ENCODE measurements at places on chromosomes 11 and 22.

DNA sequence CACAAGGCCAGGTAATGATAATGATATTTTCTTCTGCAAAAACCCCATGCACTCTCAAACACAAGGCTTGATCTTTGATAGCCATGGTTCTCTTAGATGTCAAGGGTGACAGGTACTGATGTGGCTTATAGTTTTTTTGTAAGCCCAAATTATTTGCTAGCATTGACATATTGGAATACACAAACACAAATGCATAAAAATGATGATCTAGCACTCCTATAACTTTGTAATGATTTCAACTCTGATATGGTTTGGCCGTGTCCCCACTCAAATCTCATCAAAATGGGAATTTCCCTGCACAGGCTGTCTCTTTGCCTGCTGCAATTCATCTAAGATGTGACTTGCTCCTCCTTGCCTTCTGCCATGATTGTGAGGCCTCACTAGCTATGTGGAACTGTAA lies 572.5 kb upstream of the CCDC90B start:
- DNase-seq: no peak

DNA sequence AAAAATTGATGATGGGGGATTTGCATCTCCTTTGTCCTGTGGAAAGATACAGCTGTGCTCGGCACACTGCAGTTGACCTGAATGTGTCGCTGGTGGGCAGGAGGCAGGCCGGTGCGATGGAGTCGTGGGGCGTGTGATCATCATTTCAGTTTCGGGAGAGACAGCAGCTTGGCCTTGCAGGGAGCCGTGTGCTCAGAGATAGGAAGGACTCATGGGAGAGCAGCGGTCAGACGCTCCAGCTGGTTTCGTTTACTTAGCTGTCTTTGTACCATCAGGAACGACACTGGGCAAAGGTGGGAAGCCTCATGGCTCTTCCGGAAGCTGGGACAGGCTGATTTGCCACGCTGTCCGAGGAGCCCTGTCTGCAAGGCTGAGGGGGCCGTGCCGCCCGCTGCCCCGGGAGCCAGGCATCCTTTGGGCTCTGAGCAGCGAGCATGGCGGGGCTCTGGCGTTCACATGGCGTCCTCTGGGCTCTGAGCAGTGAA lies 32.7 kb downstream of the GRAMD4 start:
- DNase-seq: no peak

DNA sequence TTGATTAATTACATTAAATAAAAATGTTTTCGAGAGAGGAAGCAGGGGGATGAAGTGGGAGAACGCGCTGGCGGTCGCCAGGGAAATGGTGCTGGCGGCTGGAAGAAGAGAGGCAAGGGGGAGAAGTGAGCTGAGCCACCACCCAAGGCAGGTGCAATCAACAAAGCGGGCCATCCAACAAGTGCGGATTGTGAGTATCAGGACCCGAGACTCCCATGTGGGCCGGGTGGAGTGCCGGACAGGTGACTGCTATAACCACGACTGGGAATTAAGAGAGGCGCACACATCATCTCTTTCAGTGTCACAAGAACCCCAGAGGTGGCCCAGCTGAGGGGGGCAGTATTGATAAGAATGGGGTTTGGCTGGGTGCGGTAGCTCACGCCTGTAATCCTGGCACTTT lies 41.2 kb upstream of the ATXN10 start:
- no peak for DNase-seq

- no peak for DNase-seq
These were observed 2.8 kb downstream of the FZD4 start for GRCh38 chr11:86952221-86952875.

- no peak for DNase-seq
These were observed 135.0 kb downstream of the CRYBB2 start for GRCh38 chr22:25354456-25354855.

GRCh38 chr11:35352077-35352888 lies 67.1 kb downstream of the SLC1A2 start:
- DNase-seq: no peak

DNA sequence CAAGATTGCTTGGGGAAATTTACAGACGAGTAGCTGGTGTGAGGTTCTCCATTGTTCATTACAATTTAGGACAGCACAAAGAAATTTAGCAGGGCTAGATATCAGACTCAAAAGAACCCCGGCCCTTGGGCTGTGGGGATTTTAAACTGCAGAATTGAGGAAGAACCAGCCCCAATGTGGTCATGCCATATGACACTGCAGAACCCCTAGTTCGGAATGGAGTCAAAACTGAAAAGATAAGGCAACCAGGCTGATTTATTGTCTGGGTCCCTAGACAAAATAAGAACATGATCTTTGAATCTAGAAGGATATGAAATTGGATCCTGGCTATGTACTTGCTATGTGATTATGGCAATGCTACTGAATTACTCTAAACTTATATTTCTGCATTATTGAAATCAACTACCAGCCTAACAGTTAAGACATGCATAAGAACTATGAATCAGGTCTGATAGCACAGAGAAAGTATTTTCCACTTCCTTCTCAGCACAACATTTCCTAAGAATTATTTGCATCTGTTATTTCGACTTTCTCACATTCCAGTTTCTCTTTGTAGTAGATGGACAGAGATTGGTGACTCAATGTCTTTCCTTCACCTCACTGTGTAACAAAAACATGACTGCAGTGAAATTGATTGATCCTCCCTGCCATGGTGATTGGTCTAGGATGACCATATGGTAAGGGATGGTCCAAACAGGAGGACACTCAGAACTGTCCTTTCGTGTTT lies 13.2 kb downstream of the MMP3 start:
- DNase-seq: no peak

DNA sequence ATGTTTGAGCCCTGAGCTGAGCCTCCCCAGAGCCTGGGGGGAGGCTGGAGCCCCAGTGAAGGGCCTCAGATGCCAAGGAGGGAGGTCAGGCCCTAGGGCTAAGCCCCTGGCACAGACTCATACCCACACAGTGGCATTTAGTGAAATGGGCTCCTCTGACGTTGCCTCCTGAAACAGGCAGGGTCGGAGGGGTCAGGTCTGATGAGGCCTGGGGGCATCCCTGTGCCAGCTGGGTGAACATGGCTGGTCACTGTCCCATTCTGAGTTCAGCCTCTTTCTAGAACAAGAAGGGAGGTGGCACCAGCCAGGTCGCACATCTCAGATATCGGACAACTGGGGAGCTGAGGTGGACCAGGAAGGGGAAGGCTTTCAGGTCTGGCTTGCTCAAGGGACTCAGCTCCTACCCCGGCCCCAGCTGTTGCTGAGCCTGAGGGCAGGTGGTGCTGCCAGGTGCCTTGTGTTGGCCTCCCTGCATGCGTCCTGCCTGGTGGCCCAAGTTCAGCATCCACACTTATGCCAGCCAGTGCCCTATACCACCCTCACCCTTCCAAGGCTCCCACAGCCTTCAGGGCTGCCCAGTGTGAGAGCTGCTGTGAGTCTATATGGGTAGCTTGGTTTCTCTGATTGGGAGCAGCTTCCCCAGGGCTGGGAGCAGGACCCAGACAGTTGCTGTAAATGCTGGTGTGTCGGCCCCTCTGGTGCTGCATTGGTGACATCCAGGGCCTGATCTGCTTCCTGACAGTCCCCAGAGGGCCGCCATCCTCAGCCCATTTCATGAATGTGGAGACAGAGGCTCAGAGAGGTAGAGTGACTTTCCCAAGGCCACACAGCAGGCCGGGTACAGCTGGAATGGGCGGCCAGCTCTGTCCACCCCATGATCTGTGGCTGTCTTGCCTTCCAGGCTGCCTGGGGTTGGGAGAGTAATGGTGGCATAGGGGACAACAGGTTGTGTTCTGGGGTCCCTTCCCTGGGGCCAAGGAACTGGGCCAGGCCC lies 32.8 kb upstream of the PPARA start:
- no peak for DNase-seq

DNA sequence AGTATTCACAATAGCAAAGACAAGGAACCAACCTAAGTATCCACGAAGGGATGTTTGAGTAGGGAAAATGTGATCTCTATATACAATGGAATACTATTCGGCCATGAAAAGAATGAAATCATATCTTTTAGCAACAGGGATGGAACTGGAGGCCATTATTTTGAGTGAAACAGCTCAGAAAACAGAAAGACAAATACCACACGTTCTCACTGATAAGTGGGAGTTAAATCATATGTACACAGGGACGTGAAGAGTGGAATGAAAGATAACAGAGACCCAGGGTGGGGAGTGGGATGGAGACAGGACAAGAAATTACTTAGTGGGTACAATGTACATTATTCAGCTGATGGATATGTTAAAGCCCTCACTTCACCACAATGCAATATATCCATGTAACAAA lies 1012.7 kb downstream of the TBC1D22A start:
- no peak for DNase-seq

GRCh38 chr11:119019996-119020395 lies 1.4 kb downstream of the TRAPPC4 start:
- DNase-seq: no peak

GRCh38 chr22:49197505-49197904 lies 630.2 kb downstream of the BRD1 start:
- no peak for DNase-seq

GRCh38 chr11:86863476-86863875 lies 63.1 kb downstream of the PRSS23 start:
- no peak for DNase-seq

- DNase-seq: no peak
These were observed 21.1 kb downstream of the EIF3L start for GRCh38 chr22:37870273-37870672.

DNA sequence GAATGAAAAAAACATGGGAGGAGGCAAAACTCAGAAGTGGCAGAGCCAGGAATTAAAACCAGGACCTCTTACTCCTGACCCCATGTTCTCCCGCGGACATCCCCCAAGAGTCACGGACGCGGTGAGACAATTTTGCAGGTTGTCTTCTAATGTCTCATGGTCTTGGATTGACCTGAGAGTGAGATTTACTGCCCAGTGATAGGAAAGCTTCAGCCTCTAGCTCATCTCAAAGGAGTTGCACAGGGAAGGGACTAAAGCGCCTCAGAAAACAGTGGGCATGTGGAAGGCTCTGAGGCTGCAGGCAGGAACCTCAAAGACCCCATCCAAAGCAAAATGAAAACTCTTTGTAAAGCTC lies 197.4 kb downstream of the ADAMTS15 start:
- DNase-seq: no peak

- DNase-seq: no peak
These were observed 61.6 kb upstream of the LINC01488 start for GRCh38 chr11:69419662-69420395.

DNA sequence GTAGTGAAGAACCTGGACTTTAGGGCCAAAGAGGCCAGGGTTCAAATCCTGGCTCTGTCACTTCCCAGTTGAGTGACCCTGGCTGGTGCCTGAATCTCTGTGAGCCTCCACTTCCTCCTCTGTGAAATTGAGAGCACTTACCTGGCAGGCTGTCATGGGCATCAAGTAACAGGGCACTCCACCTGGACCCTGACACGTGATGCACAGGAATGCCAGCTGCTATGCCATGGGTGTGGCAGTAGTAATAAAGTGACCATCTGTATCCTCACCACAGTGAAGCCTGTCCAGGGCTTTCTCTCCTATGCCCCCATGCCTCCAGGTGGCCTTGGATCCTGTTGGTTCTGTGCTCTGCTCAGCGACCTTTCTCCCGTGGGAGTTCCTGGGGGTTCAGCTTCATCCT lies 29.8 kb upstream of the PPP6R3 start:
- no peak for DNase-seq

DNA sequence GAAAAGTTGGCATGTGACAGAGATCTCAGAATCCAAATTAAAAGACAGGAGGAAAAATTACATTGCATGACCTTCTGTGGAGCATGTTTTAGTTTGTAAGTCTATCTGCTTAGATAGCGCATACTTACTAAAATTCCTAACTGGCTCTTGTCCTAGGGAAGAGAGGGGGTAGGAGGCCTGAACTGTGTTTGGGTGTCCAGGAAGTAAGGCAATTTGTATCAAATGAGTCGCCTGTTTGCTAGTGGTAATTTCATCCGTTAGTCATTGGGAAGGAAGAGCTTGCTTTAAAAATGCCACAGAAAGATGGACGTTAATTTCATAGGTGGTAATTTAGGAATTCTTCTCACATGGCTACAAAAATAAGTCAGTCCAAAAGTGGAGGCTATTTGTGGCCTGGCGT lies 18.5 kb downstream of the GRK3 start:
- no peak for DNase-seq

DNA sequence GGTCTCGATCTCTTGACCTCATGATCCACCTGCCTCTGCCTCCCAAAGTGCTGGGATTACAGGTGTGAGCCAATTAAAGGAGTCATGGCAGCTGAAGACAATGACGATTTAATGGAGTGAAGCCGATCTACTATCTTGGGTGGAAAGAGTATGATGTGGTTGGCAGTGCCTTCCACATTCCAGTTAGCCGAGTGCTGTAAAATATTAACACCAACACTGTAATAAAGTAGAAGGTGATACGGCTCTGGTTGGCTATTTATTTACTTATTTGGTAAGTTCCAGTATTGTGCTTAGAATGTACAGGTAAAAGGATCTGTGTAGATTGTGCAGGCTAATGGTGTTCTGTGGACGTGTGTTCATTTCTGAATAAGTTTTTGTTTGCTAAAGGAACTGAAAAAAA lies 149.6 kb upstream of the MTMR2 start:
- no peak for DNase-seq

DNA sequence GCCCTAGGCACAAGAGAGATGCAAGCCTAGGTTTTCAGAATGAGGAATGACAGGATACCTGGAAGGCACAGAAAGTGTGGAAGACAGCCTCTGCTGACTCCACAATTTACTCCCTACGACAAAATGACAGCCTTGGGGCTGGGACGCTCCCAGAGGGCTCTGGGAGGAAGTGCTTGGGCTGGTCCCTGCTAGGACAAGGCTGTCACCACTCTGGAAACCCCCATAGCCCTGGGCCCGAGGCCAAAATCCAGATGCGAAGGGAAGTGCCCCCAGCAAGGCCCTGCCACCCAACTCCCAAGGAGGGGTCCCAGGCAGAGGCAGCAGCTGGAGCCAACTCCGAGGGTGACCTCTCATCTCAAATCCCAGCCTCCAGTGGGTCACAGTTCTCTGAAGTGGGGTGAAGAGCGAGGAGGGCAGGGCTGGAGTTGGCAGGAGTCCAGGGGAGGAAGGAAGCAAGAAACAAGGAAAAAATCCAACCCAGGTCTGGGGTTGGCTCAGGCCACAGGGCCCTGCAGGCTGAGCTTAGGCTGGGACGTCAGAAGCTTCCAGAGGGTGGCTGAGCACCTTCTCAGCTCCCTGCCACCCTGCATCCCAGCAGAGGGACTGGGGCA lies 6.3 kb upstream of the CDC42EP2 start:
- no peak for DNase-seq

DNA sequence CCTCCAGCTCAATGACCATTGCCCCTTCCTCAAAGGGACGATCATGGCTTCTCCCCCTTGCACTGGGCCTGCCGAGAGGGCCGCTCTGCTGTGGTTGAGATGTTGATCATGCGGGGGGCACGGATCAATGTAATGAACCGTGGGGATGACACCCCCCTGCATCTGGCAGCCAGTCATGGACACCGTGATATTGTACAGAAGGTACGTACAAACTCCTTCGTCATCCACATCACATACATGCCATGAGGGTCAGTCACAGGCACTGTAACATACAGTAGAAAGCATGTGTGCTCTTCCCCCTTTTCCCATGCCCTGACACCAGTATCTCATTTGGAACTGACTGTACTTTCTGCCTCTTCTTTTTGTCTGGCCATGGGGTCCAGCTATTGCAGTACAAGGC lies 4.0 kb downstream of the TAF10 start:
- DNase-seq: no peak

All from neuronal stem cell (in vitro differentiated cells).